Left lung (tissue), 14 donors: ENCODE measurements at places on chromosomes 7 and 10.

- DNase-seq = no peak
Observed at GRCh38 chr10:126216632-126216961, 171.7 kb downstream of the ADAM12 start.

GRCh38 chr10:4067931-4068561 is 283.0 kb upstream of the KLF6 start:
- DNase-seq = no peak

DNA sequence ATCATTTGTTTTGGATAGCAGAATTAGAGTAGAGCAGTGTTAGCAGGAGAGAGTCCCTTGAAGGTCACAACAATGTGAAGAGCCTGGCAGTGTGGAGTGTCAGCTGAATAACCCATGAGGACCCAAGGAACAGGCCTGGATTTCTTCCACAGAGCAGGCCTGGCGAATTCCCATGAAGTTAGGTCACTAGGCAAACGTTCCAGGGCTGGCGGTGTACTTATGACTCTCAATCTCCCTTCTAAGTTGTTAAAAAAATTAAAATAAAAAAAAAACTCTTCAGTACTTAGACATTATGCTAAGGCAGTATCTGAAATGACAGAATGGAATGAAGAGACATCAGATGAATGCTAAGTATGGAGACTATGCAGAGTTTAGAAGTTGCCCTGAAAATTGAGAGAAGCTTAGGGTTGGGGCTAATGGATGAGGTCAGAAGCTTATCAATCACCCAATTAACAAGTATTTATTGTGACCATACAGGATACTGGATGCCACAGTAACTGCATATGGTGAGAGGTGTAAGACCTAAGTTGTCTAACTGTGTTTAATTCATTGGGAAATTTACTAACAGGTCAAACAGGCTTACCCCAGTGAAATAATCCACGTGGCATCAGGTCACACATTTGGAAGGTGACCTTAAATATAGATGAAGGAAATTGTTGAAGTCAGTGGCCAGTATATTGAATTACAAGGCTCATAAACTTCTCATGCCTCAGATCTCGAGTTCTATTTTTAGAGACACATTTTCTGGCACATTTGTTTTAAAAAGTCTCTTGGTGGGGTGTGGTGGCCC is 126.2 kb upstream of the NRP1 start:
- DNase-seq = no peak

DNA sequence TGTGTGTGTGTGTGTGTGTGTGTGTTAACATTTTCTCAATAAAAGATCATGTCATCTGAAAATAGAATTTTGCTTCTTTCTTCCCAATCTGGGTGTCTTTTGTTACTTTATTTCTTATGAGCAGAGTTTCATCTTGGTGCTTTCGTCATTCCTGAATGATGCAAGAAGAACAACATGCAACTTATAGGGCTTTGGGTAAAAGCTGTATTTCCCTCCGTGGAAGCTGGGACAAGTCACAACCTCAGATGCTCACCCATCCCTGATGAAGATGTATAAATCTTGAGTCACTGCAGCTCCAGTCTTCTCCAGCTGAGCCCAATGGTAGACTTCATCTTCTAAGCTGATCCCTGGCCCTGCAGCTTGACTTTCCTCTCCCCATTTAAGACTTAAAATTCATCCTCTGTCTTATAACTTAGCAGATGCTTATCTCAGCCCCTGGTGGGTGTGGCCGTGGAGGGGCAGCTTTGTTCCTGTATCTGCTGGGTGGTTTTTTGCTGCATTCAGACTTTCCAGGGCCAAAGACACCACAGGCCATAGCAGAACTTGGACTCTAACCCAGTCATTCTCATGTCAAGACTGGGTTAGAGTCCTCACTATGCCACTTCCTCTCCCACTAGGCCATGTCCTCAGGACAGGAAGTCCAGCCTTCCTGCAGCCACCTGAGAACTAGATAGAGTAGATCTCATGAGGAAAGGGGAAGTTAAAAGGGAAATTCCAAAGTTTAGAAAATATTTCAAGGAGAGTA is 356.4 kb downstream of the TNS3 start:
- DNase-seq = no peak

DNA sequence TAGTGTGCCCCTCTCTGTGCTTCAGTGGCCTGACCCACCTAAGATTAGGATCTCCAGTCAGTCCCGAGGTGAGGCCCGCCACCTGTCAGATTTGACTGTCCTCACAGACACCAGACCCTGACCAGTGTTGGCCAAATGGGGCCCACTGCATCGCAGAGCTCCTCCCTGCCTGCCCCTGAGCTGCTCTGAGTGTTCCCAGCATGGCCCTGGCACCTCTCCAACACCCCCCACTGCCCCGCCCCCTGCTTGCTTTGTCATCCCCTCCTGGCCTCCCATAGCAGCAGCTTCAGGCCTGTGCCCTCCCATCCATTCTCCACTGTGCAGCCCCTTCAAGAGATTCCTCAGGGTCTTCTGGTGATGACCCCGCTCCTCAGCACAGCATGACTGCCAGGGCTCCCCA is 67.6 kb downstream of the C10orf120 start:
- no peak for DNase-seq

DNA sequence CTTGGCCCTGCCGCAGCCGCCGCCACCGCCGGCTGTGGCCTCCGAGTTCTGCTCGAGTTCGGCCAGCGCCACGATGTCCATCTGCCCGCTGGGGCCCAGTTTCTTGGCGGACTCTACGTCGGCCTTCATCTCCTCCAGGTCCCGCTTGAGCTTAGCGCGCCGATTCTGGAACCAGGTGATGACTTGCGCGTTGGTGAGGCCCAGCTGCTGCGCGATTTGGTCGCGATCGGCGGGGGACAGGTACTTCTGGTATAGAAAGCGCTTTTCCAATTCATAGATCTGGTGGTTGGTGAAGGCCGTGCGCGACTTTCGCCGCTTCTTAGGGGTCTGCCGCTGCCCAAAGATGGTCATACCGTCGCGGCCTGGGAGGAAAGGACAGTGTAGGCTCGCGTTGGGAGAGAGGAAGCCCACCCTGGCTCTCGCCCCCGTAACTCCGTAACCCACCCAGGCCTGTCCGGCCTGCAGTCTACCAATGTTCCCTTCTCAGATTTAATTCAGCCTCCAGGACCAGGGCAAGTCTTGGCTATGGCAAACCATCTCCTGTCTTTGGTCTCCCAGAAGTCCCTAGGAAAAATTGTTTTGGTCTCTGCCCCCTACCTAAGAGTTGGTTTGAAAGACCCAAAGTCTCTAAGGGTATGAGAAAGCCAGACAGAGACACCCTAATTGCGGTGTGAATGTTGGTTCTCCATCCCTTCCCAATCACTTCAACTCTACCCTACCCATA is 1.7 kb downstream of the LBX1 start:
- no peak for DNase-seq

- no peak for DNase-seq
Observed at GRCh38 chr7:42856605-42856987, 55.3 kb downstream of the C7orf25 start.

DNA sequence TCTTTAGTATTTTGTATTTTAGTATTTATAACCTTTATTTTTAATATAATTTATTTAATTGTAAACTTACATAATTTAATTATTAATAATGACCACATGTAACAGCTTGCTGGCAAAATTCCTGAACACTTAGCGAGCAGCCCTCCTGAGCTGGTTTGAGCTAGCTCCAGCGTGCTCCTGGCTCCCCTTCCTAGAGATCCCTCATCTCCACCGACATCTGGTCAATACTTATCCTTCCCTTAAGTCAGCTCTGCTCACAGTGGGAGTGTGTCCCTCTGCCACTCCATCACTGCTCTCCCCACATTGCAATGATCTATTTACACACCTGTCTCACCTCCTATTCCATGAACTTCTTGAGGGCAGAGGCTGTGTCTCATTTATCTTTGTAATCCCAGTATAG is 20.6 kb upstream of the TBXAS1 start:
- no peak for DNase-seq

- DNase-seq = no peak
Observed at GRCh38 chr10:35992107-35992506, 350.0 kb upstream of the FZD8 start.

DNA sequence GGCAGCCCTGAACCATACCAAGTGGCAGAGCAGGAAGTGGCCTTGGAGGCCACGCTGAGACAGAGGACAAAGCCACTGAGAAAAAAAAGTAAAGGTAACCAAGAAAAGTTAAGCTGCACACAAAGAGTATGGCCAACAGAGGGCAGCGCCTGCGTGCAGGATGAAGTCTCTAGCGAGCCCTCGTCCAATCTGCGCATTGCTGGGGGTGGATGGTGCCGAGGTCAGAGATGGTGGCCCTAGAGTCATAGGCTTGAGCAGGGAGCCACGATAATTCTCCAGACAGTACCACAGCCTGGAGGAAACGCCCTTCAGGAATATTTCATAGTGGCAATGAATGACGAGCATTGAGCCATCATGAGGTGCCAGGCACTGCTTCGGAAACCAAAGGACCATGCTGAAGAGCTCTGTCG is 9.7 kb downstream of the ATP6V0E2 start:
- DNase-seq = no peak
